ENCODE measurements at places on chromosomes 4 and X.

DNA sequence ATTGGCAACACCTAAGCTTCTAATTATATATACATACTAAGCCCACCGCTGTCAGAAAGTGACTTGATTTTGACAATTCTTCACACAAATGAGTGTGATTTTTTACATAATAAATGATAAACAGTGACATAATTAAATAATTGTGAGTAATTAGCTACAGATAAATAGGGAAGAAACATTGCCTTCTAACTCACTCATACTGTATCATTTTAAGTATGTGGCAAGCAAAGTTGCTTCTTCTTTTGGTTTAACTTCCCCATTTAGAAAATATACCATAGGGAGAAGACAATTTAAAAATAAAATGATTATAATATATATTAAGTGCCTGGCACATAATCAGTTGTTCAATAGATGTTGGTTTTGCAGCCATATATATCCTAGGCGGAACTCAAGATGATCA, 644.2 kb downstream of the FSTL5 start:
- no peak for DNase-seq

DNA sequence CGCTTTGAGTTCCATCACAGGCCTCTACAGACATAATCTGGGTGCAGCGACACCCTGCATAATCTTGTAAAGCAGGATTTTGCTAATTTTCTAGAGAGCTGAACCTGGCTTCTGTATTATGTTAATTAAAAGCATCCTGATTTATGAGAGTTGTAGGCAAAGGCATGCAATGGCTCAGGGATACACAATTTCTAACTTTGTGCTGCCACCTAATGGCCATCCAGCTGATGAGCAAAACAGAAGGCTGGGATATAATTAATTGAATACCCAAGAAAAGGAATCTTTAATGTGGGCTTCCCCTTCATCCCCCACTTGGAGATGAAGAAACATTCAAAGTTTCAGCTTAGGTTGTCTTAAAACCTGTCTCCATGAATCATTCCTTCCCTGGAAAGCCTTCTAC, 78.1 kb downstream of the BMP15 start:
- no peak for DNase-seq

DNA sequence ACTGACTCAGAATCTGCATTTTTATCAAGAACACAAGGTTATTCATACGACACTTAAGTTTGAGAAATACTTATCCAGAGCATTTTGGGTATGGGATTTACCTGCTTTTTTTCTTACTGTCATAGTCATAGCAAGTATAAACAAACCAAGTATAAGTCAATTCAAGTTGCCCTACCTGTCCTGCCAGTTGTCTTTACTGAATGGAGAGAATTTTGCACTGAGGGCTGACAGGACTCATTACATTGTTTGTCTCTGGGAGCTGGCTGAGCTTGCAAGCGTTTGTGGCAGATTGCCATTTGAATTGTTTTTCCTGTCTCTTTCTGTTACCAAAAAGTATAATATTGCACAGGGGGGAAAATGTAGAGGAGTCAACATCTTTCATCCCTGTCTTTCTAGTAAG, 278.9 kb upstream of the MAGEC2 start:
- no peak for DNase-seq

DNA sequence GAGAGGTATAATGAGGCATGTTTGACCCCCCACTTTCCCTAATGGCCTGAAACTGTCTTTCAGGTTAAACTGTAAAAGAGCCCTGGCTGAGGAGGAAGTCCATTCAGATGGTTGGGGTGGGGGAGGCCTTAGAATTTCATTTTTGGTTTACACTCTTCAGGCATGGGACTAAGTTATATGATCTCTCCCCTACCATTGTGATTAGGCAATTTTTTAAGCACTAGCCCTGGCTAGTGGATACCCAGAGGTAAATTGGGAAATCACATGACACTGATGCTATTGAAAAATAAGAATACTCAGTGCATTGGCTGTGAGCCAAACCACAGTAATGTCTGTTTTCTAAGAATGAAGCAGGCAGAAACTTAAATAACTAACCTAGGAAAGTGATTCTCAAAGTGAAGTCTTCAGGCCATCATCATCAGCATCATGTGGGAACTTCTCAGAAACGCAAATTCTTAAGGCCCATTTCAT, 149.7 kb downstream of the RRAGB start:
- no peak for DNase-seq

GRCh38 chrX:40177117-40177430, 79.3 kb upstream of the BCOR start:
- no peak for DNase-seq

- no peak for DNase-seq
Measured at GRCh38 chr4:176676901-176677300, 115.8 kb downstream of the VEGFC start.

- no peak for DNase-seq
Measured at GRCh38 chr4:104615496-104615895, 120.8 kb upstream of the CXXC4 start.

GRCh38 chr4:8164687-8165086, 6.1 kb upstream of the ABLIM2 start:
- no peak for DNase-seq

Measured in pancreas (tissue), 10 donors.